ENCODE measurements at places on chromosomes 13 and 19.
A peak's percentile ranks its signal among the peaks of the same experiment; 100 is the strongest.

DNA sequence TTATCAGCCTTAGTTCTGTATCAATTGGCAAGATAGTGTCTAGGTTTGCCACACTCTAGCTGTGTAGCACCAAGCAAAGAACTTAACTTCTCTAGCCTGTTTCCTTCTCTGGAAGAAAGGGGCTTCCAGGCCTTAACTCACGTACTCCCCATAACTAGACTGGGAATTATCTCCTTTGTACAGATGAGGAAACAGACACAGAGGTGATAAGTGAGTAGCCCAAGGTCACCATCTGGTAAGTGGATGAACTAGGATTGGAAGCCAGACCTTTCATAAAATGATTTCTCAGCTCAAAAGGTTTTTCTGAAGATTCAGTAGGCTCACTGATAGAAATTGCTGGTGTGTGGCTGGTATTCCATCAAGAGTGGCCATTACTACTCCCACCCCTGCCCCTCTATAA, 3.1 kb downstream of the ZNF428 start:
- DNase-seq: no peak

- DNase-seq: no peak
Measured at GRCh38 chr19:39163621-39164020, 33.1 kb upstream of the NCCRP1 start.

DNA sequence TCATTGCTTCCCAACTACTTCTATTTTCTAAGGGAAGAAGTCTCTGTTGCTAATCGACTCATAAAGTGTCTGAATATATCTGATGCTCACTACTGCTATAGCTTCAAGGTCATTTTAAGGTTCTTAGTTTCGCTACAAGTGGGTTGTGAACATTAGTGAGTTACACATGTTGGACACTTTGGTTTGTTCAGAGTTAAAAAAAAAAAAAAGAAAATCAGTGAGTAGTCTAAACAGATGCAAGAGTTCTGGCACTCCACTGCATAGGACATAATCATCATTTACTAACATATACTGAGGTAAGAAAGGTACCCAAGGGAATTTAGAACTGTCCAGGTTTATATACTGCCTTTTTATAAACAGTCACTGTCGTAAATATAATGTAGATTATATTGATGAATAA, 108.8 kb downstream of the KLF12 start:
- no peak for DNase-seq

DNA sequence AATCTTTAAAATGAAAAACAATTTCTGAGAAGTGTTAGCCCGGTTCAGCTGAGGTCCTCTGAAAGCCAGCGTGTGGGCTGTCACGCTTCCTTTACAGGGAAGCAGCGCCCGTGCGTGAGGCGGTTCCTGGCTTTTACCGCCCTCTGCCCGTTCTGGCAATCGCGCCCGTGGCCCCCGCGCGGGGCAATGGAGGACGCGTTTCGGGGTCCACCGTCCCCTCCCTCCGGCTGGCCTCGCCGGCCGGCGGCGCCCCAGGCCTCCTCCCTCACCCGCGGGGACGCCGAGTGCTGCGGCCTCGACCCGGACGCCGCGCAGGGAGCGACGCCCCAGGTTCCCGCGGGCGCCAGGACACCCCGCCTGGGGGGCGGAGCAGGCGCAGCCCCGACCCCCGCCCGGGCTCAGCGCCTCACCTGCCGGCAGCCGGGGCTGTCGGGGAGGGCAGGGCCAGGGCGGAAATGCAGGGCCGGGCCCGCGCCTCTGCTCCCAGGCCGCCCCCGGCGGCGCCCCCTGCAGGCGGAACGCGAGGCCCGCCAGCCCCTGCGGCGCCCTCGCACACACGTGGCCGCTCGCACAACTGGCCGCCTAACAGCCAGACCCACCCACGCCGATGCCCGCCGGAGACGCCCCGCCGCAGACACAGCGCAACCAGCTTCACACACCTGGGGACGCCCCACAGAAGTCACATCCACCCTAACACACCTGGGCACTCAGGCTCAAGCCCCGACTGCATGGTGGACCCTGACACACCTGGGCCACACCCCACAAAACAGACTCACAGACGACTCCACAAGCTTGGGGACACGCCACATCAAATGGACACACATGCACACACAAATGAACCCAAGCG, at the start of gene GGACT:
TSS of gene GGACT (minus strand) at position 459 of the 847 bp plus-strand sequence. CDS start 56,198 bp downstream, outside the sequence.
- DNase-seq: peak; percentile 81

- no peak for DNase-seq
Measured at GRCh38 chr19:47357788-47358680, 8.9 kb downstream of the DHX34 start.

DNA sequence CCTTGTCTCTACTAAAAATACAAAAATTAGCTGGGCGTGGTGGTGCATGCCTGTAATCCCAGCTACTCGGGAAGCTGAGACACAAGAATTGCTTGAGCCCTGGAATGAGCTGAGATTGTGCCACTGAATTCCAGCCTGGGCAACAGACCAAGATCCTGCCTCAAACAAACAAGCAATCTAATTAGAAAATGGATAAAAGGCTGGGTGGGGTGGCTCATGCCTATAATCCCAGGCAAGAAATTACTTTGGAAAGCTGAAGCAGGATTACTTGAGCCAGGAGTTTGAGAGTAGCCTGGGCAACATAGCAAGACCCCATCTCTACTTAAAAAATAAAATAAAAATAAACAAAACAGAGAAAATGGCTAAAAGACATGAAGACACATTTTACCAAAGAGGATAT, 77.0 kb downstream of the CAB39L start:
- DNase-seq: no peak

DNA sequence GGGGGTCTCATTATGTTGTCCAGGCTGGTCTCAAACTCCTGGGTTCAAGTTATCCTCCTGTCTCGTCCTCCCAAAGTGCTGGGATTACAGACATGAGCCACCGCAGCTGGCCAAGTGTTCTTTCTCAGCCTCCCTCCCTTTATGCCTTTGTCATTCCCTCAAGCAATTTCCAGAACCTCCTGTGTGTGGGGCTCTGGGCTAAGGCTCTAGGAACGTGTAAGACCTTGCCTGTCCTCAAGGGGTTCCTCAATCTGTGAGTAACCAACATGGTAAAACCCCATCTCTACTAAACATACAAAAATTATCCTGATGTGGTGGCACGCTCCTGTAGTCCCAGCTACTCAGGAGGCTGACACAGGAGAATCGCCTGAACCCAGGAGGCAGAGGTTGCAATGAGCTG, 15.5 kb upstream of the SPACA4 start:
- no peak for DNase-seq

DNA sequence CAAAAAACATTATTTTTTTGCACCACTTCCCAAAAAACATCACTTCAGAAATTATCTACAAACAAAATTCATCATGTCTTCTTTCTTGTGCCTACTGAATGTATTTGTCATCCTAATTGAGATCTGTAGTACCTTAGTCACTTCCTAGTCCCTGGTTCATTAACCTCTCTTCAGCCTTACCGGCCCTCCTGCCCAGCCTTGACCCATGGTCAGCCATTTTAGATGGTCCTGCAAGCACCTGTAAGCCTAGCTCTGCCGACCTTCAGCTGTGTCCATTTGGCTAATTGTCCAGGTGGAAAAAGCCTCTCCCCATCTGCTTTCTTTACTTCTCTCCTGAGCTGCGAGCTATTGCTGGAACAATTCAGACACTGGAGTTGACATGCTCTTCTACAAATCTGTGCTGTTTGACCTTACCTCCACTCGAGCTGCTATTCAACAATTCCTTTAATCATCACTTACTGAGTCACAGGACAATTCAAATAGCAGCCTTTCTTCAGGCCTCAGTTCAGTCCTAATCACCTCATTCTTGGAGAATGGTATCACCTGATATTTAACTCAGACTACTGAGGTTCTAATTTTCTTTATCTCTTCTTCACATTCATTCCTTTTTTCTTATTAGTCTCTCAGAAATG, 882.5 kb downstream of the PCDH9 start:
- DNase-seq: no peak

GRCh38 chr13:30872685-30873461, 33.2 kb upstream of the MEDAG start:
- DNase-seq: peak; percentile 70

- DNase-seq: no peak
Measured at GRCh38 chr13:112870737-112871287, 98.2 kb upstream of the MCF2L start.

DNA sequence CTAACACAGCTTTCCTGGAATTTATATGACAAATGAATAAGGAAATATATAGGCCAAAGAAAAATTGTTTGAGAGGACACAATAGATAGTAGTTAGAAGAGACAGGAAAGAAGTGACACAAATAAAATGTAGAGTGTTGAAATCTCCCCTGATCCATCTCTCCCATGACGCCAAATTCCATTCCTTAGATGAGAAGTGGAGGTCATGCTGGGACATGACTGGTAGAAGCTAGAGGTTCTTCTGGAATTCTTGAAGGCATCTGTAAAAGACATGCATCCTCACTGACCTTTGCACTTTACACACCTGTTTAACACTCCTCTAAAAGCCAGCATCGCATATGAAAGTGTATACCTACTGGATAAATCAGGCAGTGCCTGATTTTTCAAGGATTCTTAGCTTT, 67.8 kb downstream of the DGKH start:
- DNase-seq: no peak

DNA sequence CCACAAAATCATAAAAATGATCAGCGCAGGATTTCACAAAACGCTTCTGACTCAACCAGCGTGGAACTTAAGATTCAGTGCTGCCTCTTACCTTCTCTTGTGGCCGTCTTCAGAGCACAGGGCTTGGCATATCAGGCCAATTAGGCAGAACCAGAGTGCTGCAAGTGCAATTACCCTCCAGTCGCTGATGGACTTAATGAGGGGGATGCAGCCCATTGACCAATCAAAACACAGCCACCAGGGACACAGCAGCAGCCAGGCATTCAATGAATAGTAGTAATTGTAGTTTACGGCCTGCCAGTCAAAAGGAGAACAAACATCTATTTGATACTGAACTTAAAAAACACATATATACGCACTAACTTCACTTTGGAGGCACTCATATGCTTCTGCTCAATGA, 38.2 kb downstream of the TMTC4 start:
- DNase-seq: no peak

GRCh38 chr19:11506101-11506555, 489 bp upstream of the ZNF653 start:
- no peak for DNase-seq

DNA sequence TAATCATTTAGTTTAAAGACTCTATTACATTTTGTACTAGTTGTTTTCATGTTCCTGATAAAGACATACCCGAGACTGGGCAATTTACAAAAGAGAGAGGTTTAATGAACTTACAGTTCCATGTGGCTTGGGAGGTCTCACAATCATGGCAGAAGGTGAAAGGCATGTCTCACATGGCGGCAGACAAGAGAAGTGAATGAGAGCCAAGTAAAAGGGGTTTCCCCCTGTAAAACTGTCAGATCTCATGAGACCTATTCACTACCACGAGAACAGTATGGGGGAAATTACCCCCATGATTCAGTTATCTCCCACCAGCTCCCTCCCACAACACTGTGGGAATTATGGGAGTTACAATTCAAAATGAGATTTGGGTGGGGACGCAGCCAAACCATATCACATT, 129.2 kb downstream of the PAN3 start:
- no peak for DNase-seq

GRCh38 chr13:39364947-39365468, 238.0 kb downstream of the LHFPL6 start:
- no peak for DNase-seq

DNA sequence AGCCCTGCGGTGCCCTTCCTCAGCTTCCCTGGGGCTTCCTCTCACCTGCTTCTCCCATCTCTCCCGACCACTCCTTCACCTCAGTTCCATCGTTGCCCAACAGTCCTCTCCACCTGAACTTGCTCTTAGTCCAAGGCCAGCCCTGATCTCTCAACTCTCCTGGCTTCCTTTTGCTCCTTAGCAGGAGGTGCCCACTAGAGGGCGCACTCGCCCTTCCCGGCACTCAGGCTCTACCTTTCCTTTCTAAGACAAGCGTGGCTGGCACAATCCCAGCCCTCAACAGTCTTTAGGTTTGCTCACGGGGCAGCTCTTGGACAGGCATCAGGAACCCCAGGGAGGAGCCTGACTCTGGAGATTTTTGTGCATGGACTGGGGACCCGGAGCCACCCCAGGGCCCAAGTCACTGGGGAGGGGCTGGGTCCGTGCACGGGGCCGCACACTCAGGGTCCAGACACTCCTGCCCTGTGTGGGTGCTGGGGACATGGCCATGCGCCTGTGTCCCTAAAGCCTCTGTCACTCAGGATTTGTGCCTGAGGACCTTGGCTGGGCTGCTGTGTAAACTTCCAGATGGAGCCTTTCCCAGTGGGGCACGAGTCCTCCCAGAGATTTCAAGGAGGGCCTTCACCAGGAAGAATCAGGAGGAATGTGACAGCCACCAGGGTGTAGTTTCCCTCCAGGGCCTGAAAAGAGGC, 12.1 kb upstream of the CEACAM8 start:
- DNase-seq: peak; percentile 58

DNA sequence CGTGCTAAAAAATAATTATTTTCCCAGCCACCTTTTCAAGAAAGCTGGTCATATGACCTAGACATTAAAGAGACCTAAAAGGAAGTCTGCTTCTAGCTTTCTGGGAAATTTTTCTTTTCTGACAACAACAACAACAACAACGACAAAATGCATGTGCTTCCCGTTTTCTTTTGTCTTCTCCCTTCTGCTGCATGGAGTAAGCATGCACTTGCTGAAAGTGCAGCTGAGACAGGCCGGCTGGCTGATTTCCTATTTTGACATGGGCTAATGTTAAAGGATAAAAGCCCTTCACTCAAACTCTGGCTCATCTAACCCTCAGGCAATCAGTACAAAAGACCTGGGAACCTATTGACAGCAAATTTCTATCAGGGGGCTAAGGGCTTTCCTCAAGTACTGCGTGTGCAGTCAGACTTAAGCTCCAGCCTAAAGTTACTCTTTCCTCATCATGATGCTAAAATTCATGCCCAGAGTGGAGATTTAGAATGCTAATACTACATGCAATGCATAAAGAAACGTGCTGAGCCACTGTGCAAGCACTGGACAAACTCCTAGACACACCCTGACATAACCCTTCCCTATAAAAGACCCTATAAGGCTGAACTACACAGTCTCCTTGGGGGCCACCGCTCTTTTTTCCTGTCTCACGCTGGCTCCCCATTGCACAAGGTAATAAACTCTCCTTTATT, 811.1 kb downstream of the UQCRFS1 start:
- no peak for DNase-seq

GRCh38 chr13:20144141-20144850, 16.6 kb downstream of the GJA3 start:
- DNase-seq: no peak

DNA sequence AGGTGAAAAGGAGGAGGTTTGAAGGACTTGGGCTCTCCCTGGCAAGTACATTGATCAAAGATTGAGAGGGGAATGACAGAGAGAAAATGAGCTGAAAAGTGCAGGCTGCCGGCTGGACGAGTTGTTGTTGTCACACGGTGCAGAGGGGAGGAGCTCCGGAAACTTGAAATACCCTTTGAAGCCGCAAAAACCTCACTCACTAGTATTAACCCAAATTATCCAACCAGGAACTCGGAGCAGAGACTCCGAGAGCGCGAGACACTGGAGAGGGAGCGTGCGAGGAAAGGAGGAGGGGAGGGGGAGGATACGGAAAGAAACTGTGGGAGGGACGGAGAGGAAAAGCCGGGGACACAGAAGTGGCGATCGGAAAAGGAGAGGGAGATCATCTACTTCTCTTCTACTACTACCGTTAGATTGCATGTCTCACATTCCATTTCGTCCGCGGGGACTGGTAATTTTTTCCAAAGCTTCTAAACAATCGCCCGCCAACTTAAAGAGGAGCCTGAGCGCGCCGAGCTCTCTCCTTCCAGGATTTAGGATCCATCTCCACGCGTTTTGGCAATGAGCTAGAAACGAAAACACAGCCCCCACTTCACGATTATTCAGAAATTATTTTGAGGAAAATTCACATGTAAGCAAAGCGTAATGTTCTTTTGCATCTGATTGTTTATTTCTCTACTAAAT, at the start of gene DACH1:
TSS of gene DACH1 (minus strand) at position 74 of the 684 bp plus-strand sequence.
- peak; percentile 36 for DNase-seq

GRCh38 chr19:38234615-38235014, 10.6 kb upstream of the DPF1 start:
- DNase-seq: no peak

Measured in left cardiac atrium (tissue), 4 donors.